ENCODE measurements at places on chromosomes 4 and X.

DNA sequence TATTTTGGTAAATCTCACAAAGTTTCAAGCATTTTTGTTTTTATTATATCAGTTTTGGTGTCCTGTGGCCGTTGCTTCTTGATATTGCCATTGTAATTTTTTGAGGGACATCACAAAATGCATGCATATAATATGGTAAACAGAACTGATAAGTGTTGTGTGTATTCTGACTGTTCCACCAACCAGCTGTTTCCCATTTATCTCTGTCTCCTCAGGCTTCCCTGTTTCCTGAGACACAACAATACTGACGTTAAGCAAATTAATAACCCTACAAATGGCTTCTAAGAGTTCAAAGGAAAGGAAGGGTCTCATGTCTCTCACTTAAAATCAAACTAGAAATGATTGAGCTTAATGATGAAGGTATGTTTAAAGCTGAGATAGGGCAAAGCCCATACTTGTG, 40.0 kb downstream of the UGT2B10 start:
- no peak for DNase-seq

DNA sequence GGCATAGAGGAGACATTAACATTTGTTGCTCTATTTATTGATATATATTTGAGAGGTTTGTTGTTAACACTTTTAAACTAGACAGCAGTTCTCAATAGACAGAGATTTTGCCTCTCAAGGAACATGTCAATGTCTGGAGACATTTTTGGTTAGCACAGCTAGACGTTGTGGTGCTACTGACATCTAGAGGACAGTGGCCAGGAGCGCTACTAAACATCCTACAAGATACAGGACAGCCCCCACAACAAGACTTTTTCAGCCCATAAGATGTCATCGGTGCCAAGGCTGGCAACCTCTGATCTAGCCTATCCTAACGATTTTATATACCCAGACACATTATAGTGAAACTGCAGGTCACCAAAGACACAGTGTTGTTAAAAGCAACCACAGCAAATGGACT, 18.4 kb upstream of the CTSO start:
- peak; percentile 24 for DNase-seq

- no peak for DNase-seq
Measured at GRCh38 chrX:105126201-105126600, 94.3 kb downstream of the TEX13A start.

GRCh38 chr4:152485726-152486276, 50.1 kb downstream of the FBXW7 start:
- DNase-seq: no peak

DNA sequence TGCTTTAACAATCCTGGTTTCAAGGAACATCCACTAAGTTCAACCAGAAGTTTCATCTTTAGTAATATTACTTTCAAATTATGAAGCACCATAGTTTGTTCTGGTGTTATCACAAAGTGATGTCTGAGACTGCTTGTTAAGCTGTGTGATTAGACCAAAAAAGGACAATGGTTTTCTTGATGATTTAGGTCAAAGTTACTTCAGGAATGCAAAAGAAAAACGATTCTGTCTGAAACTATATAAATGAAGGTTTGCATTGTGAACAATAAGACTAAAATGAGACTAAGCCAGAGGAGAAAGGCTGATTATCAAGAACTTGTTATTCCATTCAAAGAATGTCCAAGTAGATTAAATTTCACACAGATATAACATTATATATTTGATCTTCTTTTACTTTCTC, 122.4 kb upstream of the ETNPPL start:
- DNase-seq: no peak

DNA sequence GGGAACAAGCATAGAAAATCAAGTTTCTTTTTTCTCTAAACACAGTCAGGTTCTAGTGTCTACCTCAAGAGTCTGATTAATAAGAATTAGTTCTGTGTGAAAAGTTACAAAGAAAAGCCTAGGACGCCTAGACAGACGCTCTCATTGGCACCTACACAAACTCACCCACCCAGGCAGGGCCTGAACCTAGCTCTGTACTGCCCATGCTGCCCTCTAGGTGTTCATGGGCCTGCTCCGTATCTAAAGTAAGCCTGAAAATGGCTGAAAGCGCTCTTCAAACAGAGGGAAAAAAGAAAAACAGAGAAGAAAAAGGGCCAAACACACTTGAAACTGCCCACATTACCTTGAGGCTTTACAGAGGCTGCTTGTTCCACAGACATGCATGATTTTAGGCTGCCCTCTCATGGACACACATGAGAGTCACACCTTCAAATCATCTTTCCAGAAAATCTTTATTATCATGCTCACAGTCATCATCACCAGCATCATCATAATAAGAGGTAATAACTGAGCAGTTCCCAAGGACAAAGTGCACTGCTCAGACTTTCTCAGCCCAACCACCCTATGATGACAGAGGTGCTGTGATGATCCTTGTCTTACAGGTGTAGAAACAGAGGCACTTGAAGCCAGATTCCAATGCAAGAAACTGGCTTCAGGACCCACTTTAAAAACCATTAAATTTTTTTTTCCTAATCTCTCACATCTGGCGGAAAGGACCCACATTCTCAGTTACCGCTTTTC, 49.6 kb downstream of the MAP7D2 start:
- DNase-seq: peak; percentile 58

GRCh38 chr4:126386512-126386911, 1071.8 kb downstream of the FAT4 start:
- DNase-seq: no peak

- DNase-seq: no peak
Measured at GRCh38 chrX:41922431-41923151, 763 bp downstream of the CASK start.
